ENCODE measurements at places on chromosomes 11 and 22.

- no peak for DNase-seq
Measured at GRCh38 chr11:45901626-45902025, 5.4 kb downstream of the FREY1 start.

- no peak for DNase-seq
Measured at GRCh38 chr11:5899534-5899933, 6.5 kb downstream of the OR52E5 start.

DNA sequence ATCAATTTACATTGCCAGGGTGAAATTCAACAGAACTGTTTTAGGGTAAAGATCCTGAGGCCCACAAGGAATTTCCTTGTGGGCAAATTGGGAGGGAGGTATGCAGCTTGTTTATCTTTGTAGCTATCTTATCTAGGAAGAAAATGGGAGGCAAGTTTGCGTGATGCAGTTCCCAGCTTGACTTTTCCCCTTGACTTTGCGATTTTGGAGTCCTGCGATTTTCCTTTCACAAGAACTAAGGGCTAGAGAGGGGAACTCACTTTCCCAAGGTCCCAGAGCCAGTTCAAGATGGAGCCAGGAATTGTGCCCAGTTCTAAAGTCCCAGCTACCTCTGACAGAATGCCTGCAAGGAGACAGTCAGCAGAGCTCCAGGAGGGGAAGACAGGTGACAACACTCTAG lies 30.7 kb downstream of the RIBC2 start:
- DNase-seq: no peak

GRCh38 chr11:207863-208180 lies 314 bp downstream of the RIC8A start:
- DNase-seq: no peak

DNA sequence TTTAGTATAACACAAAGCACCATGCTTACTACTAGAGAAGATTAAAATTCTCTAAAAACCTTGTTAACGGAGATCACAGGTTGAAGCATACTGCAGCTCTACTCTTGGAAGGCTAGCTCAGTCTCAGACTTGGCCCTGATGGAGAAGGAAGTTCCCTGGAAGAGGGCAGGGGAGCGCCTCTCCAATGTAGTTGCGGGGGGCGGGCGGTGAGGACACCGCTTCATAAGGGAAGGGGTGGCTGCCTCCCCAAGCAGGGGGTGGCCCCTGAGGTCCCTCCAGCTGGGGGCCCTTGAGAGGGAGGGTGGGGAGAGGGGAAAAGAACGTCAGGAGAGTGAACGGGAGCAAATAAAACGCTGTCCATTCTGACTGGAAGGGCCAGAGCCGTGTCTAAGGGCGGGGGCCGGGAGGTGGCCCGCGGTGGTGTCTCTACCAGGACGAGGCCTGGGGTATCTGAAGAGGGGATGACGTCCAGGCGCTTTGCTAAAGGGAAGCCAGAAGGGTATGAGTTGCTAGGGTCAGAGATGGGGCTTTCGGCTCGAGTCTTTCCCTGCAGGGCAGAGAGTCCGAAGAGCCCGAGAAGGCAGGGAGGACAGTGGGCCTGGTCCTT lies 553 bp upstream of the USP47 start:
- peak; percentile 62 for DNase-seq

GRCh38 chr22:36351921-36352802 lies 35.6 kb downstream of the MYH9 start:
- DNase-seq: no peak

DNA sequence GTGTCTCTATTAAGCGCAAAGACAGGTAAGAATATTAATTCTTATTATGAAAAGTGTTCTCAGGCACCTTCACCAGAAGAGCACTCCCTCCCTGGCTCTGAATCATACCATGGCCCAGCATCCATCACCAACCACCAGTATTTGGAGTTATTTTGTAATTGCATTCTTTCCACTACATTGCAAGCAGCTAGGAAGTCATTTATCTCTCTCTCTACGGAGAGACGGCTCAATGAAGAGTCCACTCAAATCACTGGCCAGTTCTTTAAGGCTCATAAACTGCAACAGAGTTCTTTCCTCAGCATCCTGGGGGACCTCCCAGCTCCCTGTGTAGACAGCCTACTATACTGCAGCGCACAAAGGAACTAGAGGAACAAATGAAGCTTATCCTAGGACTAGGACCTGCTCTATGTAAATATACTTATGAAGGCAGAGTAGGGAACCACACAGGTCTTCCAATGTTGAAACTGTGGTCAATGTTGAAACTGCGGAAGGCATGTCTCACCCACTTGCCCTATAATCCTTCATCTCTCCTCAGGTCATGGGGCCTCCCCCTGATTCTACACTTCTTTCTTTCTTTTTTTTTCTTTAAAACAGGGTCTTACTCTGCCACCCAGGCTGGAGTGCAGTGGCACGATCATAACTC lies 63.4 kb downstream of the AAMDC start:
- no peak for DNase-seq
